GM23248 (cell line): ENCODE measurements at places on chromosomes 2 and 18.

DNA sequence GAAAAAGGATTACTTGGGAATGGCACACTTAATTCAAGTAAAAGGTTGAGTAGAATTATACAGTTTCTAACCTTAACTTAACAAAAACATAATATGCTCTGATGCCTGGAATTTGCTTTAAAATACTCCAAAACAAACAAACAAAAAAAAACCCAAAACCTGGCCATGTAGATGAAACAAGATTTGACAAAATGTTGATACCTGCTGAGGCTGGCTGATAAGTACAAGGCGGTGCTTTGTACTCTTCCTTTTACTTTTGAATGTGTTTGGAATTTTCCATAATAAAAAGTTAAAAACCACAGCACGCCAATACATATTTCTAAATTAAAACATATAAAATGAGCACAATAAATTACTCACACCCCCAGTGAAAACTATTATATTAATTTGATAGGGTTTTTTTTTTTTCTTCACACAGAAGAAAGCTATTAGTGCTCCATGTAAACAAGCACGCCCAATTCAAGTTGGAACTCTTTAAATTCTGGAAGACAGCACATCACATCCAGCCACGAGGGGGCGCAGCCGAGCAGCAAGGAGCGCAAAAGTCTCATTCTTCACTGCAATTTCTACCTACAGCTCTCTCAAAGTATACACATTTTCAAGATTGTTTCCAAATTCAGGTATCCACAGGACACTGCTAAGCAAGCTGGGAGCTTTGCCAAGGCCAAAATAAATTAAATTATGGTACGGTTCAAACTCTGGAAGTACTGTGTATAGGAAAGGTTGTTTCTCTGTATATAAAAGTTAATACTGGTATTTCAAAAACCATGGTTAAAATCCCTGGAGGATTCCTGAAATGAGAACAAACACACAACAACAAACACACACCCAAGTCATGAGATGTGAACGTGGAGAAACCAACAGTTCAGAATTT lies 7.5 kb downstream of the SERTAD2 start:
- peak; percentile 79 for DNase-seq

- DNase-seq: peak; percentile 93
These were observed 867 bp upstream of the TTL start for GRCh38 chr2:112481050-112481527.

GRCh38 chr2:234955971-234956509 lies 4.2 kb downstream of the SH3BP4 start:
- no peak for DNase-seq

DNA sequence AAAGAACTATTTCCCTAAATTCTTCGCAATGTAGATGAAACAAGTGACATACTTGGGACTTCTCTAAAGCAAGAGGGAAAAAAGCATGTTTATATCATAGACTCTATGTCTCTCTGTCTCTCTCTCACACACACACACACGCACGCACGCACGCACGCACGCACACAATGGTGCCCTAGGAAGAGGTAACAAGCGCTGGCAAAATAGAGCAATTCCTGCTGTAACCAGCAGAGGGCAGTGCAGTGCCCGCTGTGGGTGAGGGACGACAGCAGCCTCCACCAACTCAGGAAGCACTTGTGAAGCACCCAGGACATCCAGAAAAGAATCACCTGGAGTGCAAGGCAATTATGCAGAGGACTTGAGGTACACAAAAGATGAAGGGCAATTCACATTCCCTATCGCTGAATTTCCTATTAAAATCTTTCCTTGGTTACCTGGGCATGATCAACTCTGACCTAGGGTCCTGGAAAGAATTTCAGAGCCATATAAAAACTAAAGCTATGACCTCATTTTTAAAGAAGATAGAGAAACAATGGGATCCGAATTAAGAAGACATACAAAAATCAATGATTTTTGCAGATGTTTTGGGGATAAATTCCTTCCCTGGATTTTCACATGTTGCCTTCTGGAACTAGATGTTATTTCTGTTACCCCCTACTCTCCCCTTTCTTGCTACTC lies 166.4 kb downstream of the PDE11A start:
- DNase-seq: peak; percentile 59

DNA sequence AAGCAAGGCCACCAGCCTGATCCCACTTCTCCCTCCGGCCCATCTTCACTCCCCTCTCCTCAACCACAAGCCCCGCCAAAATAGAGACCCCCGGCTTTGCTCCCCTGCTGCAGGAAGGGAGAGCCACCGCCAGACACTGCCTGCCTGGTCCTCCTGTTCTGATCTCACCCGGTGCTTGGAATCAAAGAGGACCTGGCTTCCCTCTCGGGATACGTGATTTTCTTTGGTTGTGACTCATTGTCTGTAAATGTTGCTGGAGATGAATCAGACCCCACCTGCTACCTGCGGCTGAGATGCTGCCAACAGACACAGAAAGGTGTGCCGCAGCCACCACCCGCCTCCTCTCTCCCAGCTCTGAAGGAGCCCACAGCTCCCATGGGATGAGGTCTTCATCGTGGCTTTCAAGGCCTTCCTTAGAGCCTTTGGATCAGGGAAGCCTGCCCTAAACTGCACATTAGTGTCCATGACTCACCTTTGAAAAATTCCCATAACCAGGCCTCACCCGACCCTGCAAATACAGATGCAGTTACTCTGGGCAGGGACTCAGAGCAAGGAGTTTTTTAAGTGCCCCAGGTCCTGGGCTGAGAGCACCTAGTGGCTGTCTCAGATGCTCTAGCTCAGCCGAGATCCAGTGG lies 79.4 kb upstream of the ZNF532 start:
- DNase-seq: peak; percentile 89

GRCh38 chr18:11429876-11430275 lies 179.5 kb upstream of the SLC35G4 start:
- no peak for DNase-seq

DNA sequence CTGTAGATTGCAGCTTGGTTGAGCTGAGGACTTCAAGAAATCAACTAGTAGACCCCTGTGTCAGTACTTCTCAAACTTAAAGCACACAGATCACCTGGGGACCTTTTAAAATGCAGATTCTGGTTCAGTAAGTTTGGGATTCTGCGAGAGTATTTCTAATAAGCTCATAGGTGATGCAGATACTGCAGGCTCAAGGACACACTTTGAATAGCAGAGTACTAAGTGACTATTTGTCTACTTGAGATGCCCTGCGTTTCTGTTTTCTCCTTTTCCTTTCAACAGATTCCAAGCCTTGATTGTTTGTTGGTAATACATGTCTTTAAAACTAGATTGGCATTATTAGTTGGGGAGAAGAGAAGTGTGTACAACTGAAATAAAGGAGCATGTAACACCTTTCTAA lies 6.7 kb downstream of the MIB1 start:
- no peak for DNase-seq
